ENCODE measurements at places on chromosomes 4 and X.

DNA sequence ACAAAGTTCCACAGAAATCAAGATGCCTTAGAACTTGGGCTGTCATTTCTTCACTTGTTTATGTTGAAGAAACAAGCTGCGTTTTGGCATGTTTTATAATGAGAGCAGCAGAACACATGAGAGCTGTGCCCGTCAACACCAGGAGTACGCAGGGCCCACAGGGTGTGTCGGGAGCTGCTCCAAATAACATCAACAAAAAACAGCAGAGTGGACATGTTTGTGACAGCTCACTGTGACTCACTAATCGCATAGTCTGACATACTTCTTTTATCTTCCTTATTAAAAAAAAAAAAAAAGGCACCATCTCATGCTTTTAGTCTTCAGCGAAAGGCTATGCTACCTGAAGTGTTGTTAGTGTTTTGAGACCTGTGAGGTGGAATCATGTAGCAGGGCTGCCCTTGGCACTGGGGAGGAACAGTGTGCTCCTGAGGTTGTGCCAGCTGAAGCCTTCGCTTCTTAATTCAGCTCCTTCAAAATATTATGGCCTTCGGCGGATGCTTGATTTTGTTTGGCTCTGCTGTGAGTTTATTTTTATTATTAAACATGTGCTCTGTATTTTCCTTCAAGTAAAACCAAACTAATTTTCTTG is 32.8 kb downstream of the FHDC1 start:
- no peaks in the 10 kb centered on the region for H3K4me1 ChIP-seq
- DNase-seq, result no peak
- H3K4me3 ChIP-seq, result no peak overlapping the region
- no peak overlapping the region for H3K27ac ChIP-seq

DNA sequence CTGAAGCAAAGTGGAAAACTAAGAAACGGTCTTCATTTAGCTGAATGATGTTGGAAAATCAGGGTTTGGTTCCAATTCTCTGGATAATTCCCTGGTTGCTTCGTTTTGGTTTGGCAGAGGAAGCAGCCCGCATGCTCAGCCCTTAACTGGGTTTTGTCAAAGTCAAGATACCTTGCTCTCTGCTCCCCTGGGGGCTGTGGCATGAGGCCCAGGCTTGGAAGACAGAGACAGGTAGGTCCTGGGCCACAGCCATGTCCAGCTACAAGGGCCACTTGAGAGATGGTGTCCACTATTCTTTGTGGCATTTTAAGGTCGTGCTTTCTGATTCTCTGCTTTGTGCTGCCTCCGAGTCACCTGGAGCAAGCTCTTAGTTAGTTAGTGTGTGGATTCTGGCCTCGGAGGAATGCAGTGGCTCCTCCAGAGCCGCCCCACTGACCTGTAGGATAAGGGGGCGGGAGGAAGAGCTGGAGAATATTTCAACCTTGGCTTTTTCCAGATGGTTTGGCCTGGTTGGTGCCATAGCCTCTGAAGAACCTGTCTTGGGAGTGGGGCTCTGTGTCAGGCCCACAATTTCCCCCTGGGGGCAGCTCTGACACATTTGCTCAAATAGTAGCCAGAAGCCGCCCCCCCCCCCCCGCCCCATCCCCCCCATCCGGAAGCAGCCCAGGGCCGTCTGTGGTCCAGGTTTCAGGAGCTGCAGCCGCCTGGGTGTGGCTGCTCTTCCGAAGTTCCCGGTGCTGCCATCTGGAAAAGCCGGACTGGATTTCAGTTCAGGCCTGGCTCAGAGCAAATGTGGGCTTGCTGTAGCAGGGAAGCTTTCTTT is 147.1 kb downstream of the NHS start:
- no peaks in the 10 kb centered on the region for H3K4me1 ChIP-seq
- H3K36me3 ChIP-seq, result no peaks in the 10 kb centered on the region
- DNase-seq, result no peak
- H3K27me3 ChIP-seq, result no peaks in the 10 kb centered on the region
- H3K4me3 ChIP-seq, result no peak overlapping the region
- H3K27ac ChIP-seq, result no peak overlapping the region

GRCh38 chrX:50707955-50708699 is 105.9 kb downstream of the SHROOM4 start:
- no peaks in the 10 kb centered on the region for H3K4me1 ChIP-seq
- H3K27ac ChIP-seq, result no peak overlapping the region
- DNase-seq, result no peak
- no peak overlapping the region for H3K4me3 ChIP-seq

DNA sequence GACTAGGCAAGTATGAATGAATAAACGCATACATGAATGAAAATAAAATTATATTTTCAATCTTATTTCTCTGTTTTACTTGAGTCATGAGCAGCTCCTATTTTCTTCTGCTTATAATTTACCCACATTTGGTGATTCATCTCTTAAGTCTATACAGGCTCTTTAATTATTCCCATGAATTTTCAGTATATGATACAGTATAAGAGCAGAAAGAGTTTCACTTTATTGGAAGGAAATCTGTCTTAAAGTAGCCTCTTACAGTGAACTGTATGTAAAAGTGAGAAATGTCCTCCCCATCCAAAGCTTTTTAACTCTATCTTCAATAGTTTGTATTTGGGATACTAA is 50.8 kb downstream of the TMEM165 start:
- no peak for DNase-seq
- peaks cover 51% of the 10 kb centered on the region for H3K36me3 ChIP-seq
- H3K27me3 ChIP-seq, result no peaks in the 10 kb centered on the region
- peaks cover 2% of the 10 kb centered on the region for H3K4me1 ChIP-seq
- no peak overlapping the region for H3K27ac ChIP-seq
- H3K4me3 ChIP-seq, result no peak overlapping the region

- peak; percentile 23 for DNase-seq
- H3K27me3 ChIP-seq, result no peaks in the 10 kb centered on the region
- peak overlapping the region; percentile 84 for H3K4me3 ChIP-seq
Measured at GRCh38 chrX:71492231-71493065, 40.5 kb upstream of the OGT start.

DNA sequence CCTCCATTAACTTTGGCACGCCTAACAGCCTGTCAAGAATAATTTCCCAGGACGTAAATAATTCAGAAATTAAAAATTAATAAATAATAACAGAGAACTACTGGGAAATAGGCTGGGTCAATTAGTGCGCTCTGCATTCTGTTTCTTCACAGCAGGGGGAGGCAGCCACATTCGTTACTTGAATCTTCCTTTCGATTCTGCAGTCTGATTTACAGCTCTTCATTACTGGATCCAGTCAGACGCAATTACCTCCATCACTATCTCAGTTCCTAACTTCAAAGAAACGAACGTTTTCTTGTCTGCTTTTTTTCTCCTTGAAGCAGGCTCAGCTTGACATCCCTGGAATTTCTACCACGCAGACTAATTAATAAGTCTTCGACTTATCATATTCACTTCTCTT is 9.0 kb upstream of the RPL34 start:
- no peak overlapping the region for H3K4me3 ChIP-seq
- no peak overlapping the region for H3K27ac ChIP-seq
- no peaks in the 10 kb centered on the region for H3K27me3 ChIP-seq
- no peak for DNase-seq

DNA sequence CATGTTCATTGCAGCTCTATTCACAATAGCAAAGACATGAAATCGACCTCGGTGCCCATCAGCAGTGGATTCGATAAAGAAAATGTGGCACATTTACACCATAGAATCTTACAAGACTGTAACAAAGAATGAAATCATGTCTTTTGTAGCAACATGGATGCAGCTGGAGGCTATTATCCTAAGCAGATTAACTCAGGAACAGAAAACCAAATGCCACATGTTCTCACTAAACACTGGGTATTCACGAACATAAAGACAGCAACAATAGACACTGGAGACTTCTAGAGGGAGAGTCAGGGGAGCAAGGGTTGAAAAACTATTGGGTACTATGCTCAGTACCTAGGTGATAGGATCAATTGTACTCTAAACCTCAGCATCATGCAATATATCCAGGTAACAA is 180.5 kb downstream of the PPP1R2C start:
- H3K27ac ChIP-seq, result no peak overlapping the region
- no peaks in the 10 kb centered on the region for H3K4me1 ChIP-seq
- no peaks in the 10 kb centered on the region for H3K36me3 ChIP-seq
- DNase-seq, result no peak
- H3K27me3 ChIP-seq, result no peaks in the 10 kb centered on the region

DNA sequence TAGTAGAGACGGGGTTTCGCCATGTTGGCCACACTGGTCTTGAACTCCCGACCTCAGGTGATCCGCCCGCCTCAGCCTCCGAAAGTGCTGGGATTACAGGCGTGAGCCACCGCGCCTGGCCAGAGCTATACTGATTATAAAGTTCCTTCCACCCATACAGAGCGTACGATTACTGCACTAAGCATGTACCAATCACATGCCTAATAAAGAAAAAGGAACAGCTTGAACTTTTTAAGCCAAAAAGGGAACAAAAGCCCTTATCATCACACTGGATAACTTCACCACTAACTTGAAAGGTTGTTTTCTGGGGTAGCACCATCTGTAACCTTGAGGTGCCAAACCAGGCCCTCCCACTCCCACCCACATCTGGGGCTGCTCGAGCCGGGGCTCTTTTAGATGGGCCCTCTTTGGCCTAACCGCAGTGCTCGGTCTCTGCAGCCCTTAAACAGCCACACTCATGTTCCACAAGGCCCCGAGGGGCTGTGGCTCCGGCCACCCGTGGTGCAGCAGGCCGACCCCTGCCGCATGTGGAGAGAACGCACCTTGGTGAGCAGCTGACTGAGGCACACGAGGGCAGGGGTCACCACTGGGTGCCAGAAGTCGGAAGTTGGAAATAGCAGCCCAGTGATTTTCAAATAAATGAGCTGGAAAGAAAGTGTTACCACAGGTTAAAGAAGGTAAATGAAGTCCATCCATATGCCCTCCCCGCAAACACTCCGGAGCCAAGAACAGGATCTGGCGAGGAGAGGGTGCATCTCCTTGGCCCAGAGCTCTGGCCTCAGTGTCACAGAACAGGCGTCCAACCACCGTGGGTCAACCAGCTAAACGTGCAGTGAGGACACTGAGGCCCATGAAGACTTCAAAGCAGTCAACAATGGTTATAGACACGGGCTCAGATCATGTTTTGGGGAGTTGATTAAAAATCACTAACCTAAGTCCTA is 18.4 kb downstream of the NOP14 start:
- H3K4me3 ChIP-seq, result no peak overlapping the region
- peak overlapping the region; percentile 90 for H3K27ac ChIP-seq
- no peak for DNase-seq

DNA sequence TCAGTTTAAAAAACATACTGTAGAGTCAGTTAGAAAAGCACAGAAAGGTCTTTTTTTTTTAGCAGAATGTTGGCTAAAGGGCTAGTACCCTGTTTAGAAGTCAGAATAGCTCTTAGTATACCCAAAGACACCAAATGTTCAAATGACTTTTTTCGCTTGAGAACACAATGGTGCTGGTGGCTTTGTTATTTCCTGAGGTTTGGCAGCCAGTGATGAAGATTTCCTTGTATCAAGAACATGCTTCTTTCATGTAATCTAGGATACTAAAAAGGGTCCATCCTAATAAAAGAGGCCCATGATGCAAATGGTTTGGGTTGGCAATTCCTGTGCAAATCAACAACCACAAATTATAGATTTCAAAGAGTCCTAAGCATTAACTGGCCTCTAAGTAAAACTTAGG is 21.1 kb upstream of the CD40LG start:
- no peak for DNase-seq
- H3K36me3 ChIP-seq, result no peaks in the 10 kb centered on the region
- H3K27me3 ChIP-seq, result no peaks in the 10 kb centered on the region
- H3K27ac ChIP-seq, result peak overlapping the region; percentile 35

GRCh38 chr4:8093587-8094274 is 64.9 kb downstream of the ABLIM2 start:
- no peak for DNase-seq
- H3K4me1 ChIP-seq, result no peaks in the 10 kb centered on the region
- no peaks in the 10 kb centered on the region for H3K27me3 ChIP-seq
- no peak overlapping the region for H3K27ac ChIP-seq
- H3K36me3 ChIP-seq, result peaks cover 6% of the 10 kb centered on the region

- H3K27ac ChIP-seq, result no peak overlapping the region
- DNase-seq, result no peak
- H3K4me3 ChIP-seq, result no peak overlapping the region
- H3K27me3 ChIP-seq, result no peaks in the 10 kb centered on the region
- H3K4me1 ChIP-seq, result no peaks in the 10 kb centered on the region
- H3K36me3 ChIP-seq, result no peaks in the 10 kb centered on the region
Measured at GRCh38 chrX:6885909-6886308, 261.6 kb upstream of the STS start.

GRCh38 chr4:103268746-103269145 is 70.6 kb upstream of the CENPE start:
- no peak overlapping the region for H3K4me3 ChIP-seq
- DNase-seq, result no peak
- no peaks in the 10 kb centered on the region for H3K4me1 ChIP-seq
- H3K36me3 ChIP-seq, result no peaks in the 10 kb centered on the region
- H3K27ac ChIP-seq, result no peak overlapping the region

DNA sequence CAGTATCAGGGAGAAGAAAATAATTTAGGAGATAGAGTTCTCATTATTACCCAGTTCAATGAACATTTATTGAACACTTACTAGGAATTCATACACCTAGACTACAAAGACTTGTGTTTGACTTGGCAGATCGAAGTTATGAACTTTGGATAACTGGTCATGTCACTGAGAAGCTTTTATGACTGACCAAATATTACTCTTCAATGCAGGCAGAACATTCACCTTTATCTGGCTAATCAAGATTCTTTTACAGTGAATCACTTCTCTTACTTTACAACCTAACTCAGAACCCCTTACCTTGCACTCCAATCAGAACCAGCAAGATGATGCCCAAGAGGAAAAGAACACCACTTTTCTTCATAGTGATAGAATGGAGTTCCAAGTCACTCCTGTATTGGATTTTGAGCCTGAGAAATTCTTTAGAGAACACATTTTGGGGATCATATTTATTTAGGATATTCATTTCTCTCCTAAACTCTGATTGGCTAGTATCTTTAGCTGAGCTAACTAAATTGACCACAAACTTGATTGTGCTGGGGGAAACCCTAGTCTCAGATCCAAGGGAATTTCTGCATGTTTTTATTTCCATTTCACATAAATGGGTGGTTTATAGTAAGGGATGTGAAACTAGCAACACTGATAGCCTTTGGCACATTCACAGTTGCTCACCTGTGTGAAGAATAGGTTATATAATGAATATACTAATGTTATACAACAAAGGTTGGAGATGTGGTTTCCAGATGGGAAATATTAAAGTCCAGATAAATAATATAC is at the start of gene CXCL9:
Gene CXCL9, minus strand, starts transcription at position 421 of the 774 bp plus-strand sequence. Its CDS starts 60 bp downstream, at position 361.
- H3K27me3 ChIP-seq, result peaks cover 43% of the 10 kb centered on the region
- no peaks in the 10 kb centered on the region for H3K4me1 ChIP-seq
- no peak within 1 kb of the TSS for H3K27ac ChIP-seq
- no peak within 1 kb of the TSS for H3K4me3 ChIP-seq
- no peak for DNase-seq

DNA sequence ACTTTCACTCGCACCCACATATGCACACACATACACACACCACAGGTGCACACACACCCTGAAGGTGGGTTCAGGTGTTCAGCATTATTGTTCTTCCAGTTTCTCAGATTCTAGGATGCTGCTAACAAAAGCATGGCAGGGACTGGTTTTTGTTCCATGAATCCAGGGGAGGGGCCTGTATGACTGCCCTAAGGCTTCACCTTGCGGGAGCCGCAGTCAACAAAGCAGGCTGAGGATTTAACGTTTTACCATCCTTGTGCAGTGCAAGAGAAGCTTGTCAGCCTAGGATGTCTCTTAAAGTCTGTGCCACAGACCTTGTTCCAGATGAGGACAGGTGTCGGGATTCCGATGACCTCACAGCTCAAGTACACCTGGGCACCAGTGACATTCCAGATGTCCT is 61.8 kb downstream of the POLR2B start:
- H3K27me3 ChIP-seq, result peaks cover 27% of the 10 kb centered on the region
- H3K4me3 ChIP-seq, result no peak overlapping the region
- H3K36me3 ChIP-seq, result no peaks in the 10 kb centered on the region
- H3K27ac ChIP-seq, result no peak overlapping the region
- no peak for DNase-seq
